Activated CD4-positive, CD25-positive, alpha-beta regulatory T cell treated with anti-CD3 and anti-CD28 coated beads, Interleukin-2, amount 50 U/mL, for 16 hours (primary cell): ENCODE measurements at places on chromosomes 5 and 9.

DNA sequence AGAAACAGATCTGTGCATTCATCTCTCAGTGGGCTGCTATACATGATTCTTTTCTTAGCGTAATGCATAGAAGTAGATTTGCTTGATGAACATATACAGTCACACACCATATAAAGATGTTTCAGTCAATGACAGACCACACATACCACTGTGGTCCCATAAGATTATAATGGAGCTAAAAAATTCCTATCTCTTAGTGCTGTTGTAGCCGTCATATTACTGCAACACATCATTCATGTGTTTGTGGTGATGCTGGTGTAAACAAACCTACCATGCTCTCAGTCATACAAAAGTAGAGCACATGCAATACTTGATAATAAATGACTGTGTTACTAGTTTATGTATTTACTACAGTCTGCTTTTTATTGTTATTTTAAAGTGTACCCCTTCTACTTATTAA, 214.3 kb downstream of the ARHGAP26 start:
- no peak for DNase-seq

DNA sequence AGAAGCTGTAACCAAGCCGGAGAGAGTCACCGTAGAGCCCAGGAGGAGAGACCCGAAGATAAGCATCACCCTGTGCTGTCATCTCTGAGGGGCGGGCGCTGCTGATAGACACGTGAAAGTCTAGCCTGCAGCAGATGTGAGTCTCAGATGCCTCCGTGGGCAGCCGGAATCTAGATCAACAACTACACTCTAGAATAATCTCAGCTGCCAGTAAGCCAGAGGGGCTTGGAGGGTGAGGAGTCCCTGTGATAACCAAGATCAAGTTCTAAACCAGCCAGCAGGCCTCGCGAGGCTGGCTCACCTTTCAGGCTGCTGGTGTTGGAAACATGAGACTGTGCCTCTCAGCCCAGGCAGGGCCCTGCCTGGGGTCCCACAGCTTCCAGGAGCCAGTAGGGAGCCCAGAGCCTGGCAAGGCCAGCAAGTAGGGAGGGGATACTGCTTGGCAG, 54.1 kb downstream of the DAPK1 start:
- DNase-seq: no peak

- no peak for DNase-seq
These were observed at the start of gene CMBL for GRCh38 chr5:10307206-10308148. TSS of gene CMBL (minus strand) at chr5:10307902. CDS start at chr5:10290762, 17,140 bp downstream.

- no peak for DNase-seq
These were observed 548.9 kb downstream of the HINT1 start for GRCh38 chr5:130616161-130616560.

DNA sequence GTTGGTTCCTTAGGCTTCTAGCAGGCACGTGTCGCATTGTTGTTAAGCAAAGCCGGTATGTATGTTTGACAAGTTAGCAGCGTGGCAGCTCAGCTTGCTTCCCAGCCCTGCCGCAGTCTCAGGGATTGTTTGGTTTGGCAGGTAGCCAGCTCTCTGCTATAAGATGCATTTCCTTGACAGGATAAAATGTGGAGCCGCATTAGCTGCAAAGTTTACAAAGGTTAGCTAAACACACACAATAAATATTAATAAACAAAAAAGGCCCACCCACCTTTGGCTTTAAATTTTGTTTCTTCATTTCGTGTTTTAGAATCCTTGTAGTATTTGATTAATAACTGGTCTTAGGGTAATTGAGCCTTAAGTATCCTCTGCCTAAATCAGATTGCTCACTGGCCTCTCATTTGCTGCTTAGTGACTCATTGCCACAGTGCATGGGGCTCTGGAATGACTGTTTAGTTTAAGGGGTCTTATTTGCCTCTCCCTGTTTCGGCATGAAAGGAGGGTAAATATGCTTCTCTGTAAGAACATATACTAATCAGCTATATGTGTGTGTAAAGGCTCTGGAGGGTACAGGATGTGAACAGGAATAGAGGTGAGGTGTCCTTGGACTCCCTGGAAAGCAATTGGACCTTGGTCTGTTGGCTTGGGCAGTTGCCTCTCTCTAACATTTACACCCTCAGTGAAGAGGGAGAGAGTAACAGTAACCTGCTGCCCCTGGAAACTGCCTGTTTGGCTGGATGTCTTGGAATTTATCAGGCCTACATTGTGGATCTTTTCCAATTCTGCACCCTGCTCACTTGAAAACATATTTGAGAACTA, 122.0 kb downstream of the GDNF start:
- no peak for DNase-seq

GRCh38 chr9:73426269-73426668, 274.6 kb downstream of the ANXA1 start:
- no peak for DNase-seq

DNA sequence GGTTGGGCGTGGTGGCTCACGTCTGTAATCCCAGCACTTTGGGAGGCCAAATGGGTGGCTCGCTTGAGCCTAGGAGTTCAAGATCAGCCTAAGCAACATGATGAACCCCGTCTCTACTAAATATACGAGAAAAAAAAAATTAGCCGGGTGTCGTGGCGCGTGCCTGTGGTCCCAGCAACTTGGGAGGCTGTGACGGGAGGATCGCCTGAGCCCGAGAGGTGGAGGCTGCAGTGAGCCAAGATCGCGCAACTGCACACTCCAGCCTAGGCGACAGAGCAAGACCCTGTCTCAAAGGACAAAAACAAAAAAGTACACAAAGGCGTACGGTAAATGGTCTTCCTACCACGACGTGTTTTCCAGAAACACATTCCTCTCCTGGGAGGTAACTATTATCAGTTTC, 538 bp upstream of the BDP1 start:
- DNase-seq: no peak

- DNase-seq: no peak
These were observed 122.9 kb upstream of the NFIL3 start for GRCh38 chr9:91546574-91546973.

DNA sequence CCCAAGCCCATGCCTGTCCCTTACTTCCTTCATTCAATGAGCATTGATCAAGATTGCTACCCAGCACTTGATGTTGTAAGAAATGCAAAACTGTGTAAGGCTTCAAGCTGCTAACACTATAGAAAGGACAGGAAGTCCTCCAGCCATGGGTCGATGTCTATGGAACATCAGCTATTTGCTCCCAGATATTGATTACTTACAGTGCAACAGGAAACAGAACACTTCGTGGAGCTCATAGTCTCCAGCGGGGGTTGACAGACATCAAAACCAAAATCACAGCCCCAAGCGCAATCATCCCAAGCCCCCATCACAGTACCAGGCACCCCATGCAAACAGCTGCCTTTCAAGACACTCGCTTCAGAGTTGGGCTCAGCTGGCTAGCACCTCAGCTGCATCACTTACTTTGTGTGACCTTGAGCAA, 26.8 kb upstream of the DUSP1 start:
- DNase-seq: no peak

DNA sequence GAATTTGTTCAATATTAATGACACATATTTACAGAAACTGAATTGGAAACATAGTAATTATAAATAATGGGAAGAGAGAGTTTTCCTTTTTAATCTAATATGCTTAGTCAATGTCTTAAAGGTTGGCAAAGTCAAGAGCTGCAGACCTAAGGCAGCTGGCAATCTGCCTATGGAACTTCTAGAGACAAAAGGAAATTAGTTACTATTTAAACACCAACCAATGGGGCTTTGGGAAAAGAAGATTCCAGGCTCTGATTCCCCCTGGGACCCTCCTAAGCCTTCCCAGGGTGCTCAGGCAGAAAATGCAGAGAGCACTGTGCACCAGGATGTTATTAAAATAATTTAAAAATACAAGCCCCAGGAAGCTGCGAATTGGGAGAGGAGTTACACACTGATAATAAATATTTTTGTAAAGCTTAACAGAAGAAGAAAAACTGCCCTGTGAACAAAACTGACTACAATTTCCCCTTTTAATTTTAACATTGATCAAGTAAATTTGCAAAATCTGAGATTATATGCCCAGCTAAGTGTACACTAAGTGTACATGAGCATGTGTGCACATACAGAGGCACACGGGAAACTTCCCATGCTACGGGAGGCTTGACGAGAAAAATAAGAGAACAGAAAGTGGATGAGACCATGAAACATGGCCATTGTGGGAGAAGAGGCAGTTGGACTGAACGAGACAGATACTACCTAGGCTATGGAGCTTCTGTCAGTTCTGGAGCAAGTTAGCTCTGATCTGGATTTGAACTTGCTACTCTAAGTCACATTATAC, 77.4 kb upstream of the ADAMTS16 start:
- no peak for DNase-seq

DNA sequence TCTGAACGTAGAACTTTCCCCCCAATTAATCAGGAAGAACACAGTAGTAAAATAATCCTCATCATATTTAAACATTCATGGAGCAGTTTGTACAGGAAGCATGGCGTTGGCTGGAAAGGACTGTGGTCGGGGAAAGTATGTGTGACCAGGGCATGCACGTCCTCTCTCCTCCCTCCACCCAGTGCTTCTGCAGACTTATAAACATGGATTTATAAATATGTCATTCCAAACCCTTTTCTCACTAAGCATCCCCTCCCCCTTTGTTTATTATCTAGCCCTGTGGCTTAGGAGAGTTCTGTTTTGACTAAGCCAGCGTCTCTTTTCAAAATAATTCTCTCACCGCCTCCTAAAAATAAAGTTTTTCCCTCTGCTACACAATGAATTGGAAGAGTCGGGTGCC, 70.4 kb upstream of the DAP start:
- no peak for DNase-seq

GRCh38 chr5:67998709-67999261, 216.8 kb upstream of the PIK3R1 start:
- DNase-seq: no peak

- peak; percentile 15 for DNase-seq
These were observed 1.7 kb downstream of the FST start for GRCh38 chr5:53481887-53482716.

GRCh38 chr5:119063579-119064379, 7.1 kb upstream of the DMXL1 start:
- DNase-seq: no peak

GRCh38 chr5:172850454-172850797, 16.4 kb downstream of the ERGIC1 start:
- no peak for DNase-seq

GRCh38 chr9:127307802-127308201, 43.2 kb downstream of the GARNL3 start:
- no peak for DNase-seq

DNA sequence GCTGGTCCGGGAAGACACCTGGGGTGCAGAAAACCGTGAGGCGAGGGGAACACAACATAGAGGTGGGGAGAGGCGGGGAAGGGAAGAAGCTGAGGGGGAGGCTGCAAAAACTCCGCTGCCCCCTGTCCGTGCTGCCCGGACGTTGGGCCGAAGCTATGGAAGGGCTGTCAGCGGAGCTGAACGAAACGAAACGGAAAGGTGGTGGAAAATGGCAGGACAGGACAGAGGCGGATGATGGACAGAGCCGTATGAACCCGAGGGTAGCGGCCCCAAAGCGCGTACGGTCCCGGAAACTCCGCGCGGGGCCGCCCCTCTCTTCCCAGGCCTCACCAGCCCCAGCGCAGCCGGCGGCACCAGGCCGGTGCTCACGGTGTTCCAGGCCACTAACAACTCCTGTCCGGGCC, 272 bp downstream of the ANAPC2 start:
- no peak for DNase-seq

DNA sequence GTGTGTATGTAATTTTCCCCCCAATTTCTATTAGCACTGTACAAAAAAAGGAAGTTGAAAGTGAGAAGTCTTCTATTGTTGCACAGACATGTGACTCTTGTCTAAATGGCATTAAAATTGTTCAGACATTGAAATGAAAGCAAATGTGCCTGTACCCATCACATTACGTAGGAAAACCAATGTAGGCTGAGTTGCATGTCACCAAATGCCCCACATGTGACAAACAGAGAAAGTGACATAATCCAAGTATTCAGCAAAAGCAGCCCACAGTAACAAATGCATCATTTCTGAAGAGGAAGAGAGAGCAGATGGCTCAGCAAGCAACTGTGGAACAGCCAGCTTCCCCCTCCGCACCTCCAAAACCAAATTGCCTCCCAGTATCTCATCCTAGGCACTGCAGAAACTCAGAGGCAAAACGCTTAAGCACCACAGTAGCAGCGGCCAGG, 161.5 kb upstream of the NR4A3 start:
- DNase-seq: no peak

DNA sequence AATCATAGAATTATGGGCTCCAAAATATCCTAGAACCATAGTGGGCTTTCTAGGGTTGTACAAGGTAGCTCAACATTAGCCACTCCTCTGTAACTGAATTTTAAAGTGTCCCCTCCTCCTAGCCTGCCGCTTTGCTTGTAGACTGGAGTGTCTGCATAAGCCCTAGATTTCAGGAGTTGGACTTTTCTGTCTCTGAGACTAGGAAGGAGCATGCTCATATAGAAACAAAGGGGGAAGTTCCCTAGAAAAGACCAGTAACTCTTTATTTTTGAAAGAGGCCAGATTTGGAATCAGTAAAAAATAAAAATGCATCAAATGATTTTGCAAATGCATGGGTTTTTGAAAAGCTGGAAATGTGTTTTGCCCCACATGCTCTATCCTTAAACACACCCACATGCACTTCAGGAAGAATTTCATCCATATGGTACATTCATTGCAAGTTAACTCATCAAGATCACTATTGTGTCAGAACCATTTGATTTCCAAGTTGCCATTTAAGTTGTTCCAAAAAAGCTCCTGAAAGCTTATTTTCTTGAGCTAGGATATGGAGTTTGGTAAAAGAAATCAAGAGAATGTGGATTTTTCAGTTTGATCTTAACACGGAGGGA, 121.0 kb upstream of the NR3C1 start:
- no peak for DNase-seq

DNA sequence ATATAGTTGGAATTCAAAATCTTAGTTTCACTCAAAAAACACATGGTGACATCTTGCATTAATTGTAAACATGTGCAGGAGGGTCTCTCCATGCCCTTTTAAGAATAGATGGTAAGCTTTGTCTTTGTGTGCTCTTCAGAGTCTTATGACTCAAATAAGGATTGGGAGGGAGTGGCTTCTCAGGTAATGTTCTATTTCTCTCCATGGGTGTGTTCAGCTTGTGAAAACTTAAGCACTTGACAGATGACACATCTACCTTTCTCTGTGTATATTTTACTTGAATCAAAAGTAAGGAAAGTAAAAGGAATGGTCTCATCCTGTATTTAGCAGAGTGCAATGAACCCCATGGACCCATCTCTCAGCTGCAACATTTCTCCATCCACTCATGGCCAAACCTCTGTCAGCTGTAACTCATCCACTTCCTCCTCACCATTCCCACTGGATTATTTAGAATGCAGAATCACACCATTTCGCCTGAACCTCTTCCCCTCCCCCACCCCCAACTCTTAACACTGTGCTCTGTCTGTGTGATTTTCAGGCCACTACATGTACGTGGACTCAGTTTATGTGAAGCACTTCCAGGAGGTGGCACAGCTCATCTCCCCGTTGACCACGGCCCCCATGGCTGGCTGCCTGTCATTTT, 82.1 kb downstream of the MAMDC2 start:
- DNase-seq: no peak

GRCh38 chr9:124146031-124146561, 111.7 kb upstream of the NEK6 start:
- no peak for DNase-seq

DNA sequence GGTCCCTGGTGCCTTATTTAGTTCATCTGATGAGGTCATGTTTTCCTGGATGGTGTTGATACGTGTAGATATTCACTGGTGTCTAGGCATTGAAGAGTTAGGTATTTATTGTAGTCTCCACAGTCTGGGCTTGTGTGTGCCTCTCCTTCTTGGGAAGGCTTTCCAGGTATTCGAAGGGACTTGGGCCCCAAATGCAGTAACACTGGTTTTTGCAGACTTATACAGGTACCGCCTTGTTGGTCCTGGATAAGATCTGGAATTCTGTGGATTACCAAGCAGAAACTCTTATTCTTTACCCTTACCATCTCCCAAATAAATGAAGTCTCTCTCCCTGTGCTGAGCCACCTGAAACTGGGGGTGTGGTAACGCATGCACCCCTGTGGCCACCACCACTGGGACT, 34.1 kb downstream of the MEGF9 start:
- DNase-seq: no peak
